Esophagus muscularis mucosa (tissue), 4 donors: ENCODE measurements at places on chromosomes 3 and 15. TPM values are rescaled to one million over a fixed set of nuclear protein-coding genes. Genes with fewer than 3 reads are reported as not detected.
A peak's percentile ranks its signal among the peaks of the same experiment; 100 is the strongest.

DNA sequence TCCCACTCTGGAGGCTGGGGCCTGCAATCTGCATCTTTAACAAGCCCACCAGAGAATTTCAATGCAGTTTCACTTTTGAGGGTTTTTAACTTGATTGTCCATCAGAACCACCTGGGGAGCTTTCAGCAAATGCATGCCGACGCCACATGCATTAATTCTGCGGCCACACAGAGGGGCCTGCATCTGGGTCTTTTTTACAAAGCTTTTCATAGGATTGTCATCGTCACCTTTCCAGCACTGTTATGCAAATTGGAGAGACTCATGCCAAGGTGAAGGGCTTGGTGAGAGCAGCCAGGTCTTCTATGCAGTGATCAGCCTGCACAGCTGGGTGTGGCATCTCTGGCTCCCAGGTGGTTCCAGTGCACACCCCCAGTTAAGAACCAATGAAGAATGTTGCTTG is 143.0 kb upstream of the CTDSPL start:
- DNase-seq, result no peak
- H3K4me3 ChIP-seq, result no peak overlapping the region
- H3K36me3 ChIP-seq, result peaks cover 14% of the 10 kb centered on the region

DNA sequence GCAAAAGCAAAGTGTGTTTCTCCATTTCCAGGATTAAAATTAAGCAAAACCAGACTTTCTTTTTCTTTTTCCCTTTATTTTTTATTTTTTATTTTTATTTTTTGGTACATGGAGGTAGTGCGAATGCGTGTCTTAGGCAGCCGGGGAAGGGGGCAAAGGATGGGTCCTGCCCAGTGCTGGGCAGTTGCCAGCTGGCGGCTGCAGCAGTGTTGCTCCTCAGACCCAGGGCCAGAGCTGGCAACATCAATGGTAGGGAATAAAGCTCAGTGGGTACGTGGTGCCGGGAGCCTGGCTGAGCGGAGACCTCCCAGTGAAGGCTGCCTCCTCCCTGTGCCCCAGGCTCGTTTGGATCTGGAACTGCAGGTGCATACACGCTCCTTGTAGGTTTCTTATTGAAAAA is 46.3 kb downstream of the POLR2M start:
- peaks cover 9% of the 10 kb centered on the region for H3K4me1 ChIP-seq
- H3K4me3 ChIP-seq, result peak overlapping the region; percentile 5
- H3K36me3 ChIP-seq, result no peaks in the 10 kb centered on the region
- no peaks in the 10 kb centered on the region for H3K27me3 ChIP-seq
- H3K27ac ChIP-seq, result peak overlapping the region; percentile 24

GRCh38 chr15:78937132-78937739 is 7.6 kb downstream of the CTSH start:
- DNase-seq, result no peak
- no peaks in the 10 kb centered on the region for H3K36me3 ChIP-seq
- no peak overlapping the region for H3K4me3 ChIP-seq
- peaks cover 31% of the 10 kb centered on the region for H3K4me1 ChIP-seq
- peak overlapping the region; percentile 50 for H3K27ac ChIP-seq

DNA sequence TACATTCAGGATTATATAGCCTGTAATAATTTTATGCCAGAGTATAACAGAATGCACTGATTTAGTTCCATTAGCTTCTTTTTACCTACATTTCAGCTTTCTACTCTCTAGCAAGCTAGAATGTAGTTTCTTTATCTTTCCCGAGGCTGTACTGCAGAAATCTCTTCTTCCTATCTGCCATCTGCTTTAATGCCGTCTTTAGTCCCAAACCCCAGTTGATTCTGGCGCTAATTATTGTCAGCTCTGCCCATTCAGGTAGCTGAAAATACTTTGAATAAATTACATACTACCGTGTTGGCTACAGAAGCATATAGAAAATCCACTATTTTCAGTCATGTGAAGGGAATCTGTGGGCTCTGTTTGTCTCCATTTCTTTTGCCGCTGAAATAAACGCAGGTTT is 706.7 kb downstream of the NTRK3 start:
- H3K36me3 ChIP-seq, result no peaks in the 10 kb centered on the region
- no peak overlapping the region for H3K27ac ChIP-seq
- H3K4me3 ChIP-seq, result no peak overlapping the region

- DNase-seq, result no peak
- no peaks in the 10 kb centered on the region for H3K36me3 ChIP-seq
- no peaks in the 10 kb centered on the region for H3K27me3 ChIP-seq
- H3K4me1 ChIP-seq, result peaks cover 22% of the 10 kb centered on the region
Observed at GRCh38 chr3:150348500-150348899, 59.6 kb upstream of the TSC22D2 start.

GRCh38 chr3:188649521-188649920 is 495.6 kb downstream of the LPP start:
- H3K4me3 ChIP-seq, result no peak overlapping the region
- H3K4me1 ChIP-seq, result peaks cover 45% of the 10 kb centered on the region
- H3K27ac ChIP-seq, result no peak overlapping the region
- H3K36me3 ChIP-seq, result no peaks in the 10 kb centered on the region

DNA sequence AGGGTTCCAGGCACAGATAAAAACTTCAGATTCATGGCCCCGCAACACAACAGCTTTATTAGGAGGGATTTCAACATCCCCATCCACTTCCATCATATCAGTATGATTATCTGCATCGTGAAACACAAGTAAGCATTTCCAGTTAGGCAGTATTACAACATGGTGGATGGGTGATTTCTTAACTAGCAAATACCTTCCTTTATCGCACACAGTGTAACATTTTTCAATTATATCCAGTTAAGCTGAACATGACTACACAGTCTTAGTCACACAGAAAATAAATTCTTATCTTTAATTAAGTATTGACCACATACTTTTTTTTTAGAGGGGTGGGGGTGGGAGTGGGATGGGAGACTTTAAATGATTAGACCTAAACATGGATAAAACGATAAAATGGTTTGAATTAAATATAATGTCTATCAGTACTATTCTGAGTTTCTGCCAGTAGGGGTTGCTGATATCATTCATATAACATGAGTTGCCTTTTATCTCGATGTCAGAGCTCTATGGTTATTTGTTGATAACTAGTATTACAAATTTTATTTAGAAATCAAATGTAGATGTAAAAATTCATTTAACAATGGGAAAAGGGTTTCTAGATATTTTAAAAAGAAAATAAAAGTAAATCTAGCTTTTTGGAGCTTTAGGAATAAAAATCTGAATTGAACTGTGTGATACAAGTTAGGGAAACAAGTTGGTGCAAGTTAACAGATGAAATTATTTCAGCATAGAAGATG is 146.6 kb downstream of the TBL1XR1 start:
- no peak overlapping the region for H3K27ac ChIP-seq
- no peaks in the 10 kb centered on the region for H3K27me3 ChIP-seq
- peaks cover 26% of the 10 kb centered on the region for H3K4me1 ChIP-seq

GRCh38 chr15:67067930-67068551 is 2.6 kb downstream of the SMAD3 start:
- H3K4me3 ChIP-seq, result peak overlapping the region; percentile 61
- no peaks in the 10 kb centered on the region for H3K36me3 ChIP-seq
- peak overlapping the region; percentile 91 for H3K27ac ChIP-seq
- no peak for DNase-seq

- H3K4me1 ChIP-seq, result no peaks in the 10 kb centered on the region
- H3K27ac ChIP-seq, result no peak overlapping the region
- H3K4me3 ChIP-seq, result no peak overlapping the region
- H3K27me3 ChIP-seq, result no peaks in the 10 kb centered on the region
- no peak for DNase-seq
Observed at GRCh38 chr3:99910752-99911290, 93.2 kb downstream of the CMSS1 start.

- no peak overlapping the region for H3K4me3 ChIP-seq
- DNase-seq, result no peak
- no peak overlapping the region for H3K27ac ChIP-seq
- no peaks in the 10 kb centered on the region for H3K27me3 ChIP-seq
- H3K36me3 ChIP-seq, result no peaks in the 10 kb centered on the region
Observed at GRCh38 chr15:32747921-32748342, 30.1 kb downstream of the GREM1 start.

DNA sequence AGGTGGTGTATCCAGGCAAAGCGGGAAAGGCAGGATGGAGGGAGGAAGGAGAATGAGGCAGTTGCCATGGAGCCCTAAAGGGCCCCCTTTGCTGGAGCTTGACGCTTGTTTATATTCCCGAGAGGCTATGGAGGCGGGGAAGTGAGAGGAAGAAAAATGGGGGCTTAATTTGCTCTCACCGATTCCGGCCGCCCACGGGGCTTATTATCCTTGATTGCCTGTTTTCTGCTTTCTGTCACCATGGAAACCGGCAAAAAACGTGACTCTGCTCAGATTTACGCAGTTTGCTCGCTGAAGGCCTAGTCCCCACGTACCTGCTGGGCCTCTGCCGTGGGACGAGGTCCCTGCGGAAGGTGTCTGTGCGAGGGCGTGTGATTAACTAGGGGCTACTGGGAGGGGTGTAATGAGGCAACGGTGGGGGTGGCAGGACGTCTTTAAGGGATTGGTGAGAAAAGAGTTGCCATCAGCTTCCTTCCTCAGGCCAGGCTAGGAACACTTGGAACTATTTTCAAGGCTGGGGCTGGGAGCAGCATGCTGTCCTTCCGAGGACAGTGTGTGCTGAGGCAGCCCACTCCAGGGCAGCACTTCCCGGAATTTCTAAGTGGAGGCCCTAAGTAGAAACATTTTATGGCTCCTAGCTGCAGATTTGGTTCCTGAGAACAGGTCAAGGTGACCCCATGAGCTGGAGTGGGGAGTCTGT is 110.8 kb upstream of the NDN start:
- H3K4me1 ChIP-seq, result no peaks in the 10 kb centered on the region
- no peak overlapping the region for H3K27ac ChIP-seq
- no peak overlapping the region for H3K4me3 ChIP-seq
- H3K36me3 ChIP-seq, result no peaks in the 10 kb centered on the region
- peaks cover 8% of the 10 kb centered on the region for H3K27me3 ChIP-seq

DNA sequence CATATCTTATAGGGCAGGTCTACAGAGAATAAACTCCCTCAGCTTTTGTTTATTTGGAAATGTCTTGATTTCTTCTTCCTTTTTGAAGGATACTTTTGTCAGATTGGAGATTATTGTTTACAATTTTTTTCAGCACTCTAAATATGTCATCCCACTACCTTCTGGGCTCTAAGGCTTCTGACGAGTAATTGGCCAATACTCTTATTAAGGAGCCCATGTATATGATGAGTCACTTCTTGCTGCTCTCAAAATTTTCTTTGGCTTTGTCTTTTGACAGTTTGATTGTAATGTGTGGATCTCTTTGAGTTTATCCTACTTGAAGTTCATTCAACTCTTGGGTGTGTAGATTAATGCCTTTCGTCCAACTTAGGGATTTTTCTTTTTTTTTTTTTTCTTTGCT is 28.9 kb upstream of the CD200R1L start:
- no peaks in the 10 kb centered on the region for H3K4me1 ChIP-seq
- no peak for DNase-seq
- no peaks in the 10 kb centered on the region for H3K27me3 ChIP-seq
- H3K27ac ChIP-seq, result no peak overlapping the region
- H3K4me3 ChIP-seq, result no peak overlapping the region

DNA sequence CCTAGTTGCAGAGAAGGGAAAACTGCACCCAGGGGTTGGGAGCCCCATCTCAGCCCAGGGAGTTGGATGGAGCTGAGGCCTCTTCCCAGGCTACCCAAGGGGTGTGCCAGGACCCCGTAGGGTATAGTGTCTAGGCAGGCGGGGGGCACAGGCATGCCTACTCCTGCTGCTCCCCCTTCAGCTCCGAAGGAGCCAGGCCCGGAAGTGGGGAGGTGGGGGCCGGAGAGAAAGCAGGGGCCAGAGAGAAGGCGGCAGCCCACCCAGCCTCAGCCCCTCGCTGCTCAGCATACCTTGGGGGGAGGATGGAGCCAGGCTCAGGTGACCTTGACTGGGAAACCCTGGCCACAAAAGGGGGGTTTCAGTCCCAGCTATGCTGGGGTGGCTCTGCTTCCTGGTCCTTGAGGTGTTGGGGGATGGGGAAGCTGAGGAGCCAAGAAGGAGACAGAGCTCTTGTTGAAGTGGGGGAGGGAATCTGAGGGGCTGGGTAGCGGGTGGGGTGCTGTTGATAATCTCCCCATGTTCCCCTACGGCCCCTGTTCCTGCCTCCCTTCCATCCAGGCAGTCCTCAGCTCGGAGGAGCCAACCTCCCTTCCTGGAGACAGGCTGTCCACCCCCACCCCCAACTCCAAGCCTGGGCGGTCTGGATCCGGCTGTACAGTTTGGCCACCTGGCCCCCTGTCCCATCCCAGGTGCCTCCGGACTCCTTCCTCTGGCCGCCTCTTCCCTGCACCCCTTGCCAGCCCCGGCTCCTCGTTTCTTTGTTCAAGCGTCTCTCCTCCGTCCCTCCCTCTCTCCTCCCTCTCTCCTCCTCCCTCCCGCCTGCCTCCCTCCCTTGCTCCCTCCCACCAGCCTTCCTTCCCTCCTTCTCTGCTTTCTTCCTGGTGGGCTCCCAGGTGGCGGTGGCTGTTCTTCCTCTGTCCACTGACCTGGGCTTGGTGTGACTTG is 1.7 kb downstream of the SEMA3F start:
- DNase-seq, result no peak
- H3K27ac ChIP-seq, result peak overlapping the region; percentile 80

GRCh38 chr3:48387634-48388033 is 15.6 kb downstream of the FBXW12 start:
- no peaks in the 10 kb centered on the region for H3K4me1 ChIP-seq
- H3K4me3 ChIP-seq, result no peak overlapping the region
- no peak for DNase-seq
- no peak overlapping the region for H3K27ac ChIP-seq
- no peaks in the 10 kb centered on the region for H3K36me3 ChIP-seq
- H3K27me3 ChIP-seq, result no peaks in the 10 kb centered on the region

DNA sequence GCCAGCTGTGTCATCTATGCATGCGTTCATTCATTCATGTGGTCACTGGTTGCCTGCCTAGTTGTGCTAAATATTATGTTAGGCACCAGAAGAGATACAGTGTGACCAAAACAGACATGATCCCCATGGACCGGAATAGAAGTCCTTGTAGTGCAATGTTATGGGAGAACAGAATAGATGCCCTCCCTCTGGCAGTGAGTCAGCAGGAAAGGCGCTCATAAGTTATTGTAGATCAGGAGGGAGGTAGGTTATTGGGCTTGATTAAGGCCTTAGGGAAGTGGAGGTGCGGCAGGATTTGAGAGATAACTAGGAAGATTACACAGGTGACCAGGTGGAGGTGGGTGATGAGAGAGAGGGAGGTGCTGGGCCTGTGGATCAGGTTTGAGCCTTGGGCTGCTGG is 5.2 kb downstream of the MCTP2 start:
- no peaks in the 10 kb centered on the region for H3K36me3 ChIP-seq
- H3K27ac ChIP-seq, result no peak overlapping the region
- H3K4me3 ChIP-seq, result no peak overlapping the region
- peaks cover 4% of the 10 kb centered on the region for H3K4me1 ChIP-seq

DNA sequence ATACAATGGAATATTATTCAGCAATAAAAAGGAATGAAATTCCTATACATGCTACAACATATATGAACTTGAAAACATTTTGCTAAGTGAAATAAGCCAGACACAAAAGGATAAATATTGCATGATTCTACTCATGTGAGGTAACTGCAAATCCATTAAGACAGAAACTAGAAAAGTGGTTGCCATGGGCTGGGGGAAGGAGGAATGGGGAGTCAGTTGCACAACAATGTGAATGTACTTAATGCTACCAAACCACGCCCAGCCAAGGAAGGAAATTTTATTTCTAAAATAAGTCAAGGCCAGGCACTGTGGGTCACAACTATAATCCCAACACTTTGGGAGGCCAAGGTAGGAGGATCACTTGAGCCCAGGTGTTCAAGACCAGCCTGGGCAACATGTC is 9.8 kb upstream of the GMPPB start:
- no peaks in the 10 kb centered on the region for H3K27me3 ChIP-seq
- H3K36me3 ChIP-seq, result peaks cover 60% of the 10 kb centered on the region
- H3K27ac ChIP-seq, result no peak overlapping the region
- no peak overlapping the region for H3K4me3 ChIP-seq

DISP2 gene
- total RNA-seq, result 0.42 TPM

PARP6 gene
- 57.4 TPM for total RNA-seq

ADAMTSL3 gene
- 30.0 TPM for total RNA-seq

ERC2 gene
- 0.42 TPM for total RNA-seq

ZNF662 gene
- total RNA-seq, result 4.8 TPM

TMEM158 gene
- total RNA-seq, result 2.4 TPM
